Breast epithelium (tissue), 4 donors: ENCODE measurements at places on chromosomes 3 and 15.
A peak's percentile ranks its signal among the peaks of the same experiment; 100 is the strongest.

- DNase-seq: no peak
These were observed 66.9 kb upstream of the CSPG5 start for GRCh38 chr3:47645551-47645950.

DNA sequence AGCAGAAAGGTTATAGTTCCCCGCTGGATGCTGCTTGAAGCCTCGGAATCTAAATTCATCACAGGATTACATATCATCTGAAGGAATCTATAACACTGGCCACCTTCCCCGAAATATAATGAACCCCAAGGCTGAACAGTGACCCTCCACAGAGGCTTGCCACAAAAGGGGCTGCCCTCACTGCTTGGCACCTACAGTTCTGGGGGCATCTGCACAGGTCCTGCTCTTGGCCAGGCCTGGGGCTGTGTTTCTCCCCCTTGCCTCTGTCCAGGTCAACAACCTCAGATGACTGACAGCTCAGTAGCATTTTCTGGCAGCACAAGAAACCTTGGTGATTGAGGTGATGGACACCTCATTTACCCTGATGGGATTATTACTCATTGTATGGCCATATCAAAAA is 1.5 kb upstream of the ADAMTS17 start:
- DNase-seq: no peak

- peak; percentile 53 for DNase-seq
These were observed 45.7 kb upstream of the LCTL start for GRCh38 chr15:66611257-66612053.

DNA sequence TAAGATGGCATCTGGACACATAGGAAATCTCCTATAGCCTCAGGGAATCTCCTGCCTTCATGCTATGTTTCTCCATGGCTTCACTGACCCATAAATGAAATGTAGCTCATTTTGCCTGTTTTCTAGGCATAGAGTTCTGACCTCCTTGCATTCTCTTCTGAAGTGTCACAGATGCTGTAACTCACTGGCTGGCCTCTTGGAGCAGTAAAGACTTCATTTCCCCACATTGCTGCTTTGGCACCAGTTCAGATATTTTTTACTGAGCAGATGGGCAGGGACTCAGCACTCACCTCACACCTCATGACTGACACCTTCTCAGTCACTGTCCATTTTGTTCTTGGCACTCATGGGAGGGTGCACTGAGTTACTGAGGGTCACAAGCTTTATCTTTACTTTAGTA is 286.7 kb upstream of the TGFBR2 start:
- no peak for DNase-seq

DNA sequence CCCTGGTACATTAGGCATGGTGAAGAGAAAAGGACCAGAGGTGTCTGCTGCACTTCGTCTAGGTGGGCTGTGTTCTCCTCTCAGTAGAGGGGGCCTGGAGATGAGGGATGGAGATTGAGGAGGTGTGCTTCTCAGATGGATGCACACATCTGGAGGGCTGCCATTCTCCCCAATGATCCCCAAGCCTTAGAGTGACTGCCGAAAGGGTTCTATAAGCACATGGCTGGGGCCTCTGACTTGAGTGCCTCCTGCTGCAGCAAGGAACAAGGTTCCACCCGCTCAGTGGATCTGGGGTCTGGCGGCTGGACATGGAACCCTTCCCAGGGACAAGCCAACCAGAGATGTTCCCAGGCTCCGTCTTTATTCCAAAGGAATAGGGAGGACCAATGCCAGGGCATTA is 66.8 kb downstream of the CPN2 start:
- no peak for DNase-seq
